Non-pigmented ciliary epithelial cell (primary cell): ENCODE measurements at places on chromosomes 2 and 18.

DNA sequence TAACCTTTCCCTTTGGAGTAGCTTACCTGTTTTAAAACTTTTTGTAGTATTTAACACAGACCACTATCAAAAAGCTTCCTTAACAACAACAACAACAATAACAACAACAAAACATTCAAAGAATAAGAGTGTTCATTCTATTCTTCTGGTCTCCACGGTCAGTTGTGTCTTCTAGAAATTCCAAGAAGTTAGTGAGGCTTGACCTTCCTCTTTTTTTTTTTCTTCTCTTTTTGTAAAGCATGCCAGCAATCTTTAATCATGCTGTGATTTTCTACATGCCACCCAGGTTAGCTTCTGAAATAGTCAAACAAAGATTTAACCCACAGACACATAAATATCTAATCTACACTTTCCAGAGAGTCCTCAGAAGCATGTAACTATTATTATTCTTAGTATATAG is 28.4 kb upstream of the KLHL14 start:
- DNase-seq, result no peak

DNA sequence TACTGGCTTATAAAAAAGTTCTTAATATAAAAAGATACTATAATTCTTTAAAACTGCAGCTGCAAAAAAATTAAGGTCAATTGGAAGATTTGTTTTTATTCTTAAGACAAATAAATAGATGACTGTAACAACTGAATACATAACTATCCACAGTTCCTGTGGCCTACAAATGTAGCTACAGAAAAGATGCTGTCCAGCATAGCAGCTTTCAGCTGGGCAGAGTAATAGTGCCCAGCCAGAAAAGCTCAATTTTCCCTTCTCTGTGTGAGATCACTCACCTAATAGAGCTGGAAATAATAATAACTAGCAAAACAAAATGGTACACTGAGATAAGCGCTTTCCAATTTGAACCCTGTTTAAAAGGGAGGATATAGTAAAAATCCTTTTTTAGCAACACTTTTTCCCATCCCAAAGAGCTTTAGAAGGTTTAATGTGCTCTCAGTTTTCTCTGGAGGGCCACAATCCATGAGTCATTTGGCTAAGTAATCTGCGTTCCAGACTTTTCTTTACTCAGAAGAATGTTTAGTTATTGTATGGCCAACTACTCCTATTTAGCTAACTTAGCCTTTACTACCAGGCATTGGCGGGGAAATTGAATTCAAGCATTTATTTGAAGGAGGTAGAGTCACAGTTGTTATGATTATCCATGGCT is 158.1 kb upstream of the SLC39A10 start:
- DNase-seq, result no peak

DNA sequence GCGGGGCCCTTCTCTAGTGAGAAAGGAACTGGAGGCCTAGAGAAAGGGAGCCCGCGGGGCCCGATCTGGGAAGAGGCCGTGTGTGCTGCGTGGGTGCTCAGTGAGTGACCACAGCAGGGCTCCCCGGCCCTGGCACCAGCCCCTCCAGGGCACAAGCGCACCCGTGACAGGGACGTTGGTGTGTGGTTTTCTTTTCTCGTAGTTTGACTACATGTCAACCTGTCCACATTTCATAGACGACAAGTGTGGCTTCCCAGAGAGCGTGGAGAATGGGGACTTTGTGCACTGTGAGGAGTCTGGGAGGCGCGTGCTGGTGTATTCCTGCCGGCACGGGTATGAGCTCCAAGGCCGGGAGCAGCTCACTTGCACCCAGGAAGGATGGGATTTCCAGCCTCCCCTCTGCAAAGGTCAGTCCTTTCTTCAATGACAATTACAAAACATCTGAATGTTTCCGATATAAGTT is 83.1 kb downstream of the TPO start:
- no peak for DNase-seq

GRCh38 chr2:68932402-68932801 is 20.3 kb downstream of the GKN2 start:
- DNase-seq, result no peak

- no peak for DNase-seq
These were observed 194.1 kb upstream of the HNMT start for GRCh38 chr2:137770166-137770565.

- no peak for DNase-seq
These were observed 56.0 kb downstream of the LBH start for GRCh38 chr2:30287190-30287840.

DNA sequence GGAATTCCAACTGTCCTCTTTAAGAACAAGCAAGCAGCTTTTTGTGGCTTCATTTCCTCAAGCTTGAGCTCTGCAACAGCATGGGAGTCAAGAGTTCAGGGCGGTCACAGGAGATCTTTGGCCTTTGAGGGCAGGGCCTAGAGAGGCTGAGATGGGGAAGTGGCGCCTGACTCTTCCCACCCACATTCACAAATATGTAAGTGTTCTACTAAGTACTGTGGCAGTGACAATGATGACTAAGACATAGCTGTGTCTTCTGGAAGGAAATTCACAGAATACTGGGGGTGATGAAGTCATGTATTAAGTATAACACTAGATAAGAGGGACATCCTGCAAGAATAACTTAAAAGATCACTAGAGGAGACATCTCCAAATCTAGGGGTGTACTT is 15.0 kb downstream of the RND3 start:
- DNase-seq, result peak; percentile 88

DNA sequence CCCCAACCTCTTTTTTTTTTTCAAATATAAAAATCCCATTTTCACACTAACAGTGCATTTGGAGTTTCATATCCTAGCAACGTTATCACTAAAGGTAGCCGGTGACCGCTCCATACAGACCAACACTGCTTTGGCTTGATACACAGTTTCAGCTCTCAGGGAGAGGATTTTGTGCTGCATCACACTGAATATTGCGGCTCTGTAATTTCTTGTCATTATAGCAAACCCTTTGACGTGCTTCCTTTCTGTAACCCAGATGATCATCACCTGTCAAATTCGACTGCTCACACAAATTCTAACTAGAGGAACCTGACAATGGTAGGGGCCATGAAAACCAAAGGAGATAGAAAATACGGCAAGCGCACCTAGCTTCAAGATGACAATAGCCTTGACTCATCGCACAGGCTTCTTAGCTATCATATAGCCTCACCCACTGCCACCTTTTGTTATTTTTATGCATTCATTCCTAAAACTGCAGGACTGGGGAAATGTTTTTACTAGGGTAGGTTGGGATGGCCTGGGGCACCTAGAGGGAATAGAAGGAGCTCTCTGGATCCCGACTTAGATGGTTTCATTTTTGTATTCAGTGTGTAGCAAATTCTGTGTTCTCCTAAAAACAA is 582.9 kb upstream of the PIK3C3 start:
- DNase-seq, result no peak

DNA sequence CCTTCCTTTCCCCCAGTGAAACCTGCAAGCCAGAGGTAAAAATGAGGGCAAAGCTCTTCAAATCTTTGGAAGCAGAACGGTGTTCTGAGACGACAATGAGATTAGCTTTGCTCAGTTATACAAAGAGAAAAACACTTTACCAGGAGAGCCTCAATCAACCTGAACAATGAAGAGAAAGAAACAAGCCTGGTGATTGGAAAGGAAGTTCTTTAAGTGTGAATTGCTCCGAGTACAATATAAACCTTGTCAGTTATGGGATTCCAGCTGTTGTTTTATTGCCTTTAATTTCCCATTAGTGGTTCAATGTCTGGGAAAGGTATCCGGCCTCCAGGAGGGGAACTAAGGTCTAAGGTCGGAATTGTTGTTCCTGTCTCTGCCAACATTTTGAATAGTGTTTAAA is 901.6 kb downstream of the EPHA4 start:
- no peak for DNase-seq

DNA sequence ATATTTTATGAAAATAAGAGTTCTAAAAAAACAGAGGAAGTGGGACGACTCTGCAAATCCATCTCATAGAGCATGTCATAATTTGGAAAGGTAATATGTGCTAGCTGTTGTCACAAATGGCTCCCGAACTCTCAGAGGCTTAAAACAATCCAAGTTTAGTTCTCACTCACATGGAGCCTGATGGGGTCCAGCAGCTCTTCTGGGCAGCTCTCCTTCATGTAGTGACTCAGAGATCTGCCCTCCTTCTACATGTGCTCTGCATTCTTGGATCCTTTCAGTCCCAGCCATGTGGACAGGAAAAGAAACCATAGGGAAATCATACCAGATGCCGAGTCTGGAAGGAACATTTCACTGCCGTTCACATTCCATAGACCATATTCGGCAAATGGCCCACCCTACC is 180.1 kb upstream of the APCDD1 start:
- DNase-seq, result no peak

- DNase-seq, result no peak
These were observed 75.0 kb downstream of the KCNG2 start for GRCh38 chr18:79872527-79873444.
